Urinary bladder (tissue), 4 donors: ENCODE measurements at places on chromosomes 4 and X. TPM values are rescaled to one million over a fixed set of nuclear protein-coding genes. Genes with fewer than 3 reads are reported as not detected.
A peak's percentile ranks its signal among the peaks of the same experiment; 100 is the strongest.

DNA sequence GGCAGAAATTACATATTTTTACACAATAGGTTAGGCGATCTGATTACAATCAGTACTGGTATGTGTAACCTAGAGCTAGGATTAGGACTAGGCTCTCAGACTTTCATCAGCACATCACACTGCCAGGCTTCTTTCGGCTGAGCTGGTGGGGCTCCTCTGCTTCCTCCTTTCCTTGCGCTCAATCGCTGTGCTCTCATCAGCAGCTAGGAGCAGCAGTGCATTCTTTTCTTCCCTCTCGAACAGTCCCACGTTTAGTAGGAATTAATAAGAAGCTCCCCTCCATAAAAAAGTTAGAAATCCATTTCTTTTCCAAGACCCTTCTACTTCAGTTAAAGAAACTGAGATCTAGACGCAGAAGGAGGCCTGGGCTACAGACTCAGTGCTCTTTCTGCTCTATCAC, 350.4 kb downstream of the SPRY1 start:
- no peak for DNase-seq

DNA sequence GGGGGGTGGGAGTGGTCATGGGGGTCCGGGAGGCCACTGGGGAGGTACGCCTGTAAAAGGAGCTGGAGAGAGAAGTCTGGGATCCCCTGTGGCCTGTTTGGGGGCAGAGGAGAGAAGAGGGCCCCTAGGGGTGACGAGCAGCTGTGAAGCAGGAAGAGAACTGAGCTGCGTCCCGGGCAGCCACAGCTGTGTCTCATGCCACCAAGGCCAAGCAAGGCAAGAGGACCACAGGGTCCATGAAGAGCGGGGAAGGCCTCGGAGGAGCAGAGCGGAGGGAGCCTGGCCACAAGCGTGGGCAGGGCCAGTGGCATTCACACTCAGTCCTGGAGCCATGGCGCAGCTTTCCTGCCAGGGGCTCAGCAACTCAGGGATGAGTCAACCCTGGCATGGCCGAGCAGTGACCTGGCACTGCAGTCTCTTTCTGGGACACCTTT, 13.6 kb upstream of the NAT8L start:
- no peak for DNase-seq

DNA sequence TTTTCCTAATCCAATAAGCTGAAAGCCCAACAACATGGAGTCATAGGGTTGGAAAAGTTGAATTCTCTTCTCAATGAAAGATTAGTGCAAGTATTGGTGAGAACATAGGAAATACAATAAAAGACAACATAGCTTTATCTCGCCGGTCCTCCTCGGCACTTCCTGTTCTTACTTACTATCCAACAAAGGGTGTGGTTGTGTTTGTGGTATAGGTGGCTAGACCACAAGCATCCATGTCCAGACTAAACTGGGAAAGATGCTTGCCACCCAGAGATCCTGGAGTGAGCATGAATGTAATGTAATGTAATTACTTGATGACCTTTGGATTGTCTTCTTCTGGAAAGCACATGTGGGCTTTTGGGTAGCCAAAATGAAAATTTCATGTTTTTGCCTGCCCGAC, 223.8 kb downstream of the CPE start:
- DNase-seq, result no peak

GRCh38 chr4:182483685-182484084, 240.5 kb downstream of the TENM3 start:
- no peak for DNase-seq

GRCh38 chr4:100880011-100880410, 362.2 kb upstream of the EMCN start:
- no peak for DNase-seq

DNA sequence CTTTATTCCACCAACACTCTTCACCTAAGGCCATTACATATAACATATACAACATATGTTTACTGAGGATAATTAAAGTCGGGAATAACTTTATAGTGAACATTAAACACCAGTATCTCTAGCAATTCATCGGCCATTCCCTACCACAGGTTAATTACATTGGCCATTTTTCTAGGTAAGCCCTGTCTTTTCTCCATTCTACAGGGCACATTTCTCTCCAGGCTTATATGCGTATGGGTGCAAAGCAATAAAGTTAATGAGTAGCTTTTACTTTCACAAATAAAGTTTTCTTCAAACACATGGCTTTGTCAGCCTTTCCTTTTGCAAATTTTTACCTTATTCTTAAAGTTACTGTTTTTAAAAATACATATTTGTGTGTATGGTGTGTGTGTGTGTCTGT, 111.9 kb upstream of the IQCM start:
- DNase-seq, result no peak

DNA sequence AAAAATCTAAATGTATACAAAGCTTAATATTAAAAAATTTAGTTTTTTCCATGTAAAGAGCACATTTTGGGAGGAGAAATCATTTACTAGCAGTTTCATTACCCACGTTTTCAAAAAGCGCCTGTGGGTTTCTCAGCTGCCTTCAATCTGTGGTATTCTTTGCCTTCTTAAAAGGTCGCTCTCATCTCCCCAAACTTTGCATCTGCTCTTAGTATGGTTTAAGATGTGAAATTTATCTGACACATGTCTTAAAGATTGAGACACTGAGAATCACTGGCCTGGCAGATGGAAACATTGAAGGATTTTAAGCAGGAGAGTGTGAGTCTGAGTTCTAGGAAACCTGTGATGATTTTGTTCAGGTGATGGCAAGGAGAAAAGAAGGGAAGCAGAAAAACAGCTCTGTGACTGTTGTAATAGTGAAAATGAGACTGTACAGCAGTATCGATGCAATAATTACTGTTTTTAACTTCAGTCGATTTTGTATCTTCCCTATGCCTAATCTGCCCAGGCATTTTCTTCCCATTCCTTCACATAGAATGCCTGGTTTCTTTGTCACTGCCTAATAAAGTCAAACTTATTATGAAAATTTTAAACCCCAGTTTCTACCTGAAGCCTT, 75.9 kb downstream of the PAQR3 start:
- DNase-seq, result no peak

GRCh38 chr4:150302553-150302952, 224.3 kb downstream of the DCLK2 start:
- DNase-seq, result no peak

DNA sequence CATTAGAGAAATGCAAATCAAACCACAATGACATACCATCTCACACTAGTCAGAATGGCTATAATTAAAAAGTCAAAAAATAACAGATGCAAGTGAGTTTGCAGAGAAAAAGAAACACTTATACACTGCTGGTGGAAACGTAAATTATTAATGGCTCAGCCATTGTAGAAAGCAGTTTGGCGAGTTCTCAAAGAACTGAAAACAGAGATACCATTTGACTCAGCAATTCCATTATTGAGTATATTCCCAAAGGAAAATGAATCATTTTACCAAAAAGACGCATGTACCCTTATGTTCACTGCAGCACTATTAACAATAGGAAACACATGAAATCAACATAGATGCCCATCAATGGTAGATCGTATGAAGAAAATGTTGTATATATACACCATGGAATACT, 75.0 kb downstream of the NAA11 start:
- DNase-seq, result no peak

GRCh38 chr4:79163981-79164490, 161.8 kb downstream of the NAA11 start:
- no peak for DNase-seq

- DNase-seq, result no peak
These were observed 25.4 kb upstream of the SLAIN2 start for GRCh38 chr4:48315728-48316630.

DNA sequence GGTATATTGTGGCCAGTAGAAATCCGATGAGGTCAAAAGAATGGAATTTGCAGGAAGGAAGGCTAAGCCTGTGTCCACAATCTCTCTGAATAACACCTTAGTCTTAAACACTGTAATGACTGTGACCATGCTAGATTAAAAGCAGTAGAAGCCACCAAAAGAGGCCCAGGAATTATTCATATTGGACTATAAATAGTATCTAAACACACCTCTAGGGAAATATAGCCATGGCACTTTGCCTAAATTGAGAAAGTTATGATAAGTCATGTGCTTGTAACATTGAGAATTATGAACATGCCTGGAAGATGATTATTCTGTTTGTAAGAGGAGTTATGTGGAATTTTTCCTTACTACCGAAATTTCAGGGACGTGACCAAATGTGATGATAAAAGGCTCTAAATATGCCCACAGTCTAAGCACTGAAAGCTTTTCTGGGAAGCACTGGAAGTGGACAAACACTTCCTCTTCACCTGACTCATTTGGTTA, 298.5 kb downstream of the KCTD8 start:
- no peak for DNase-seq

GRCh38 chr4:105210916-105211315, 64.2 kb downstream of the TET2 start:
- peak; percentile 11 for DNase-seq

- DNase-seq, result no peak
These were observed 137.6 kb downstream of the DCK start for GRCh38 chr4:71130827-71131603.

GRCh38 chrX:65846974-65847373, 179.5 kb downstream of the MSN start:
- DNase-seq, result no peak

DNA sequence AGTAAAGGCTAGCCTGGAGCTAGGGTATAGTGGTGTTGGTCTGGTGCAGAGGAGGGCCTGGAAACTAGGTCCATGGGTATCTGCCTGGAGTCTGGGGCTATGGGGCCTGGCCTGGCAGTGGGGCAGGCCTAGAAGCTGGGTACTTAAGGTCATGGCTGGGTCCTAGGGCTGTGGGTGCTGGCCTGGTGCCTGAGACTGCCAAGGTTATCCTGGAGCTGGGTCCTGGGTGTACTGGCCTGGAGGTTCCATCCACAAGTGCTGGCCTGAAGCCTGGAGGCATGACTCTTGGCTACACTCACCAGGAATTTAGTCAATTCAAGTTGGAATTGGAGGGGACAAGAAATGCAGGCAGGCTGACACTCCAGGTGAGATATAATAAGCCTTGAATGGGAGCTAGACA, 108.4 kb upstream of the ZCCHC13 start:
- no peak for DNase-seq

DNA sequence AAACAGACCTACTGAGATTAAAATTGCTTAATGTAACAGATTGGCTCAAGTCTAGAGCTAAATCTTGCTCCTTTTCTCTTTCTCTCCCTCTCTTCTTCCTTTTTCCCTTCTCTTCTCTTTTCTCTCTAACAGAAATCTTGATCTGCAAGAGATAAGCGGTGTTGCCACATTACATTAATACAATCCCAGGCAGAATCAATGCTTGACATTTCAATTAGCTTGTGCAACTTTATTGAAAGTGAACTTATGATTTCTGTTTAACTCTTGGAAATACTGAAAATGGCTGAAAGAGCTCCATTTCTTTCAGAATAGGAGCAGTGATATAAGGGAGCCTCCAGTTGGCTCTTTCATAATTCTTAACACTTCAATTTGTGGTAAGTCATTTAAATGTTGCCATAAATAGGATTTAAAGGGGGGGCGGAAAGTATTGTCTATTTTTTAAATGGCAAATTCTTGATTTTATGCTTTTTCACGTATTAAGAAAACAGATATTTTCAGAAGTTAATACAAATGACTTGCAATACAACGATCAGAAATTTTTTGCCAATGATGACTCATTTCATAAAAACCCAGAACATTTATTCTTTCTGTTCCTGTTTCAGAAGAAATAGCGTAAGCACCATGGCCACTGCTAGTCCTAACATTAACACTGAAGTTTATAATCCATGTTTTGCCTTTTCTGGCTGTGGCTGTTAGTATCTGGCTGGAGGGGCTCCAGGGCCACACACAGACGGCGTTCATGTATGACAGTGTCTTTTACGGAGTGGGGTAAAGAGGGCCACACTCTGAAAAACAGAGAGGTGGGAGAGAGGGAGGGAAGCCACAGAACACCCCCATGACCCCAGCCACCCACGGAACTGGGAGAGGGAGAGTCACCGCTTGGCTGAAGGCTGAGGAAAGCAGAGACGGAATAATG, 115.7 kb upstream of the FAT1 start:
- DNase-seq, result no peak

GRCh38 chrX:130594453-130594916, 192.7 kb downstream of the RBMX2 start:
- DNase-seq, result peak; percentile 23

DNA sequence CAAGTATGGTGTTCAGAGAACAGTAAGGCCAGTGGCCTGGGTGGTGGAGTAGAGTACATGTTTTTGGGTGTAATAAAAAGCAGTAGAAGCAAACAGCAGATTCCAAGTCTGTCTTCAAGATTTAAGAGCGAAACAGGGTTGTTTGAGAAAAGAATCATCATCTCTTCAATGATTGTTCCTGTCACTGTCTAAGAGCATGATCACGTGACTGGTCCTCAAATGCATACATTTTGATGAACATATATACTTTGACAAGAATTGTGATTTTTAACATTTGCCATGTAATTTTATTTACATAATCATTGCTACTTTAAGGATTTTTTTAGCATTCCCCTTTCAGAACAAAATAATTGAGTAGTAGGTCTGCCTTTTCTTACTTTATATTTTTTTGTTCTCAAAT, 252.6 kb upstream of the GPR101 start:
- DNase-seq, result no peak

HTR2C gene
- total RNA-seq, result 3.4 TPM

BMPR1B gene
- 1.7 TPM for total RNA-seq

AKAP4 gene
- 0.32 TPM for total RNA-seq

MAGEA11 gene
- total RNA-seq, result not detected

AWAT2 gene
- not detected for total RNA-seq

BMX gene
- 4.8 TPM for total RNA-seq

PCSK1N gene
- 1.1 TPM for total RNA-seq

C4orf50 gene
- 0.32 TPM for total RNA-seq

MAGEB2 gene
- total RNA-seq, result not detected

TREX2 gene
- 0.21 TPM for total RNA-seq

EFNB1 gene
- 30.5 TPM for total RNA-seq
